ENCODE measurements at places on chromosomes 5 and 9.

- no peak for DNase-seq
These were observed 7.7 kb downstream of the CDK7 start for GRCh38 chr5:69242215-69242927.

GRCh38 chr9:89364666-89365531 is 46.6 kb downstream of the SECISBP2 start:
- no peak for DNase-seq

DNA sequence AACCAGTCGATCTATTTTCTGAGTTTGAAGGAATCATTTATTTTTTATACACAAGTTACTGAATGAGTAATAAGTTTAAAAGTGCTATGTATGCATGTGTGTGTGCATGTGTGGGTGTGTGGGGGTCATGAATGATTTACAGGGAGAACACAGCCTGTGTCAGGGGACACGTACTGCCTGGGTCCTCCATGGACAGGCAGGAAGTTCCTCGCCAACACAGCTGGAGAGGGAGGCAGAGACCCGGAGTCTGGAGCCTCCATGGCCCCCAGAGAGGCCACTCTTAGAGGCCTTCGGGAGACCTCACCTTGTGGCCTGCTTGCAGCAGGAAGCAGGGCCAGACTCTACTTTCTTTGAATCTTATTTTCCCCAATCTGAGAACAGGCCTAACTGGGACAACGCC is 144.7 kb downstream of the GABBR2 start:
- no peak for DNase-seq

GRCh38 chr5:32419791-32420190 is 24.7 kb downstream of the ZFR start:
- DNase-seq, result no peak

- DNase-seq, result no peak
These were observed 21.7 kb downstream of the PHF2 start for GRCh38 chr9:93597871-93598646.
